ENCODE measurements at places on chromosomes 2 and 18.

DNA sequence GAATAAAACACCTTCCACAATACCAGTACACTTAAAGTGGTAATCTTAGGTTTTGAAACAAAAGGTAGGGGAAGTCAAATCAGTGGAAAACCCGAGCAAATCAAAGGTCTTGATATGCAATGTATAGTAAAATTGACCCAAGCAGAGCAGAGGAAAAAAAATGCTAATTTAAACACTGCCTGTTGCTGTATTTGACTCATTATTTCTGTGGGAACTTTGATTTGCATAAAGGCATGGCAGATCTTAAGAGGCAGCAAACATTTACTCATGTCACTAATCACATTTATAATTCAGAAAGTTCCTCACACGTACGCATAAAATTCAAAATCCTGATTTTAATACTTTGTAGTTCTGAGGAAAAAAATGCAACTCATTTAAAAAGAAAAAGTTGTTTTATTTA is 64.4 kb downstream of the IKZF2 start:
- no peak for DNase-seq

- DNase-seq: no peak
Observed at GRCh38 chr2:6372317-6372901, 493.3 kb downstream of the CMPK2 start.

DNA sequence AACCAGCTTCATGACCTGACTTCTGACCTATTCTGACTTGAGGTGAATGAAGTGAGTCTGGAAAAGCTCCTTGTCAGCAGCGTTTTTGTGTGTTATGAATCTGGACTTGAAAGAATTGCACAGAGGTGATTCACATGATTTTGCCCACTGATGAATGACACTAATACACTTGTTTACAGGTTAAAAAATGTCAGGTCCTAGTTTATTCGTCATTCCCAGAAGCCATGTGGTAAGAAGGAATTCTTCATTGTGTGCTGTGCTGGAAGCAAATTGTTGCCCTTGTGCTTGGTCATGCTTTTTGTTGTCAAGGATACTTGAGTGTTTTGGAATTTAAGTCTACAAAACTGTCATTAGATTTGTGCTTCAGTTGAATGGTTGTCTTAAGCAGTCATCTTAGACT is 15.5 kb downstream of the SEC11C start:
- DNase-seq: no peak

GRCh38 chr2:98158305-98158704 is 71.3 kb downstream of the VWA3B start:
- DNase-seq: no peak

DNA sequence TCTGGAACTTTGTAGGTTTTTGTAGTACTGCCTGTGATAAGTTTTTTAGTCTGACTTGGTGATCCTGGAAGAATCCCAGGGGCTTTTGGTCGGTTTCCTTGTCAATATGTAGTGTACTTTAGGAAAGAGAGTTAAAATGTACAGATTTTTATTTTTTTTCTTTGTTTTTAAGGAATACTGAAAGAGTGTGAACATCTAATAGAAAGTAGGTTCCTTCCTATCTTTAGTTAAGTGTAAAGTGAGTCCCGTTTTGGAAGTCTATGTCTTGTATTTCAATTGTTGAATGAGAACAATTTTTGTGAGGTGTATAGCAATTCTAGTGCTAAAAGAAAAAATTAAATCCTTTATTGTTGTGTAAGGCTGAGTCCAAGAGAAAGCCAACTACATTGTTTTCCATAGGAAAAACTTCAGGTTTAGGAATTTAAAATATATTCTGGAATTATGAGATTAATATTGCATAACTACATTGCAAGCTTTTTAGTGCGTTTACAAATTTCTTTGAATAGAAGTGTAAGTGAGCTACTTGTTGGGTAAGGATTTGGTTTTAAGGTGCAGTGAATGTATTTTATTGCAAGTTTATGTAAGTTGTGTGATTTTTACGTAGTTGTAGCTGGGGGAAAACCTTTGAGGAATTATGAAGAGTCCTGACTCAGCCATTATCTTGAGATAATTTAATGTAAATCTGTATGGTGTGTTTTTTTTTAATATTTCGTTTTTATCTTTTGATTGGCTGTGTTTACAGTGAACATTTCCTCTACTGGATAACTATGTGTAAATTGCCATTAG is 1.7 kb downstream of the VAPA start:
- no peak for DNase-seq

GRCh38 chr2:203949228-203949627 is 12.7 kb downstream of the ICOS start:
- no peak for DNase-seq

DNA sequence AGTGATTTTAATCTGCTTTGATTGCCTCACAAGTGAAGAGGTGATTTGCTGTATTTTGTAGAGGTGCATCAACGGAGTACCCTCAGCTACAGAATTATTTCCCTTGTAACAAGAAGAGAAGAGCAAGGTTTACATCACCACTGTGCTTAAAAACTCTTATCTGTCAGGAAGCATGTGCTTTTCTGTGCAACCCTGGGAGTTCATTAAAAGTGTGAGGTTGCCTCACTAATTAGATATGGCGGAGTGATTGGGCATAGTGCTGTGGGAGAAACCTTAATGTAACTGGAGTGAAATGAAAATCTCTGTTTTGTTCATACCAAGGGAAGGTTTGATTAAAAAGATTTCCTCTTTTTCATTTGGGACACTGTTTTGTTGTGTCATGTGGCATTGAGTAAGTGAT is 544.7 kb downstream of the PARD3B start:
- DNase-seq: no peak

DNA sequence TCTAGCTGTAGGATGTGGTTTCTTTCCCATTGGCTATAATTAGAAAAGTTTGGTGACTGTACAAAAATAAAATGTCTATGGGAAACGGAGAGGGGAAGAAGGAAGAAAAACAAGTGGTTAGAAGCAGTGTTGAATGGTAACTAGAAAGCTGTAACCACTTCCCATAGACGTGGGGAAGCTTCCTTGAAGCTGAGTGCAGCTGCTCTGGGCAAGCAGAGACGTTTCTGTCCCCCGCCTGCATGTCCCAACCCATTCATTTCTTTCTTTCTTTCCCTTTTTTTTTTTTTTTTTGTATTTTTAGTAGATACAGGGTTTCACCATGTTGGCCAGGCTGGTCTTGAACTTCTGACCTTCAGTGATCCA is 367.8 kb upstream of the HS6ST1 start:
- no peak for DNase-seq

DNA sequence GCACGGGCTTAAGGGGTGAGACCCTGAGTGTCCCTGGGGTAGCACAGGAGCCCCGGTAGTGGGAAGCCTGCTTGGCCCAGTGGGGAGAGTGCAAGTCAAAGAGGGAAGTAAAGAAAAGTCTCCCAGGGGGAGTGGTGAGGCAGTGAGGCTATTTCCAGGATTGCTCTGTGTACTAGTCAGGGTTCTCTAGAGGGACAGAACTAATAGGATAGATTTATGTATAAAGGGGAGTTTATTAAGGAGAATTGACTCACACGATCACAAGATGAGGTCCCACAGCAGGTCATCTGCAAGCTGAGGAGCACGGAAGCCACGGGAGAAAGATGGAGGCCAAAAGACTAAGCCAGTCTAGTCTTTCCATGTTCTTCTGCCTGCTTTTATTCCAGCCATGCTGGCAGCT is 45.5 kb downstream of the CMPK2 start:
- no peak for DNase-seq

- no peak for DNase-seq
Observed at GRCh38 chr2:30730736-30731647, 76.3 kb downstream of the CAPN13 start.

GRCh38 chr2:217316743-217317142 is 456.9 kb upstream of the TNP1 start:
- DNase-seq: no peak

DNA sequence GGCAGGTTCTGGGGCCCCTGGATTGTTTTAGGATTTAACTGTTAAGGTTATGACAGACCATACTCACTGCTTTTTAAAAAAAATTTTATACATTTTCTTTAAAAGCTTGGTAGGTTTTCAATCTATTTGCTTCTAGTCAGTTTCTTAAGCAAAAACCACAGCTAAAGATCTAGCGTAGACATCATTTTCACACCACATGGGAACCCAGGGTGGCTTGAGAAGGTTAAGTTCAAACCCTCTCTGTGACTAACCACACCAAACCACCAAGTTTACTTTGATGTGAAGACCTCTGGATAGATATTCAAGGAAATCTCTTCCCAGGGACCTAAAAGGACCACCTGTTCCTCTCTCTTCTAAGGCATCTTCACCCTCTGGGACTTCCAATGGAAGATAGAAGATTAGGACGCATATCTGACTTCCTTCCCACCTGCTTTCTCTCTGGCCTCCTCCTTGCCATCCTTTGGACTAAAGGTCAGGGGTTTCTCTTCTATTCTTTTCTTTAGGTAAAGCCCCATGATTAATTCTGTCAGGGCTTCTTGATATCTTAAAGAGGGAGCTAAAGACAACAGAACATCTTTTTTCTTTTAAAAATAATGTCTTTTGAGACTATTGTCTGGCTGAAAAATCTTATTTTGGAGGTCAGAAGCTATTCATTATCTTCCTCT is 32.3 kb downstream of the FOSL2 start:
- DNase-seq: no peak

DNA sequence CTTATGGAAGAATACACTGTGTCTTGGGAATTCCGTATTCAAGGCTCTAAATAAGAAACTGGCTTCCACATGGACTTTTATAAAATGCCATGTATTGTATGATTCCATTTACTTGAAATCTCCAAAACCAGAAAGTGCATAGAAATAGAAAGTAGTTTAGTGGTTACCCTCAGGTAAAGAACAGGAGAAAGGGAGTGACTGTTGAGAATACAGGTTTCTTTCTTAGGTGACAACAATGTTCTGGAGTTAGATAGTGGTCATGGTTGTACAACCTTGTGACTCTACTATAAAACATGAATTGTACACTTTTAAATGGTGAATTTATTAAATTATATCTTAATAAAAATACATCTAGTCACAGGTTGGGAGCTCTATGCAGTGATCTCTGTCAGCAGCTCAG is 481.8 kb downstream of the SPAG16 start:
- no peak for DNase-seq

Data from CD4-positive, alpha-beta T cell treated with Interleukin-6 at 100 ng/mL for 8 hours (primary cell).